ENCODE measurements at places on chromosomes 6 and 20.
A peak's percentile ranks its signal among the peaks of the same experiment; 100 is the strongest.

GRCh38 chr6:78528926-78529325, 338.4 kb upstream of the IRAK1BP1 start:
- no peak for DNase-seq

GRCh38 chr6:21110684-21111083, 482.9 kb upstream of the SOX4 start:
- DNase-seq: no peak

DNA sequence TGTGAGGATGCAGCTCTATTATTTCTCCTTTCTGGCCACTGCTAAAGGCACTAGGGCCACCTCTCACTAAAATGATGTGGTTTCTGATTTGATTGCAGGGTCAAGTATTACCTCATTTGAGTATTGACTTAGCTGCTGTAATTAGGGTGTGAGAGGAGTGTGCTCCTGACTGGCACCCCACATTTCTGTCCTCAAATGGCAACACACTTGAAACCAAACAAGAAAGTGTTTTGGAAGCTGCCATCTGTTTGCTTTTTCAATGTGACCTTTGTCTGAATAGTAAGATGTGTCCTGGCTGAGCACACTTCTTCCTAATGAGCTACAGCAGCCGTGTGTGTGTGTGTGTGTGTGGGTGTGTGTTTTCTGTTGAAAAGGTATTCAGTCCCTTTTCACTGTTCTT, 62.8 kb upstream of the SCP2D1 start:
- no peak for DNase-seq

- no peak for DNase-seq
Measured at GRCh38 chr6:87396595-87397392, 11.0 kb upstream of the CFAP206 start.

GRCh38 chr6:159929819-159930218, 39.0 kb downstream of the MAS1 start:
- no peak for DNase-seq

DNA sequence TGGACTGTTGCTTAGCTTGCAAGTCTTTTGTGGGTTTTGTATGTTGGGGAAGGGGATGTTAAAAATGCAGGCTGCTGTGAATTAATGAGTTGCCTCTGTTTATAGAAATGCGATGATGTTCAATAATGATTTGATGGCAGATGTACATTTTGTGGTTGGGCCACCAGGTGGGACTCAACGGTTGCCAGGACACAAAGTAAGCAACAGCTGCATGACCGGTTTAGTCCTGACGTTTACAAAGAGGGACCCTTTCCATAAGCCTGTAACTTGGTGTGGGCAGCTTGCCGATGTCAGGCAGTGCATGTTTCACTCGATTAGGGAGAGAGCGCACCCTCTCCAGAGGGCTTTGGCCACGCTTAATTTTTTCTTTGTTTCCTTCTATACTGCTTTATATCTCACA, 1.3 kb downstream of the BTBD3 start:
- no peak for DNase-seq

GRCh38 chr6:137094411-137095008, 49.7 kb upstream of the IL20RA start:
- peak; percentile 23 for DNase-seq

GRCh38 chr6:19417713-19418112, 419.5 kb upstream of the ID4 start:
- DNase-seq: no peak

- DNase-seq: no peak
Measured at GRCh38 chr20:51873652-51874051, 71.3 kb upstream of the SALL4 start.

DNA sequence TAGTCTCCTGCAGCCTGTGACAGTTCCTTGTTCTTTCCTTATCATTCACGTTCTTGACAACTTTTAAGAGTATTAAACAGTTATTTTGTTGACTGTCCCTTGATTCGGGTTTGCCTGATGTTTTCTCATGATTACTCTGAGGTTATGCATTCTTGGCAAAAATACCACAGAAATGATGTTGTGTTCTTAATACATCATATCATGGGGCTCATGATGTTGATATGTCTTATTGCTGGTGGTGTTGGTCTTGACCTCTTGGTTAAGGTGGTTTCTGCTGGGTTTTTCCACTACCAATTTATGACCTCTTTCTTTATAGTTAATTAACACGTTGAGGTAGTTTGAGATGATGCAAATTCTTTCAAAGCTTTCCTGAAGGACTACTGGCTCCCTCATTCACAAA, 59.1 kb downstream of the ZHX3 start:
- DNase-seq: no peak

DNA sequence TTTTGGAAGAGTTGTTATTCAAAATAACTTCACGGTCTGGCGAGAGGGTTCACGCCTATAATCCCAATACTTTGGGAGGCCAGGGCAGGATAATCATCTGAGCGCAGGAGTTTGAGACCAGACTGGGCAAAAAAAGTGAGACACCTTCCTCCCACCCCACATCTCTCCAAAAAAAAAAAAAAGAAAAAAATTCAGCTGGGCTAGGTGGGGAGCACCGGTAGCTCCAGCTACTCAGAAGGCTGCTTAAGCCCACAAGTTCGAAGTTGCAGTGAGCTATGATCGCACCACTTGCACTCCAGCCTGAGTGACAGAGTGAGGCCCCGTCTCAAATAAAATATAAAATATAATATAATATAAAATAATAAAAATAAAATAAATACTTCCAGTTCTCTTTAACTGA, 10.4 kb downstream of the OR2B2 start:
- DNase-seq: no peak

DNA sequence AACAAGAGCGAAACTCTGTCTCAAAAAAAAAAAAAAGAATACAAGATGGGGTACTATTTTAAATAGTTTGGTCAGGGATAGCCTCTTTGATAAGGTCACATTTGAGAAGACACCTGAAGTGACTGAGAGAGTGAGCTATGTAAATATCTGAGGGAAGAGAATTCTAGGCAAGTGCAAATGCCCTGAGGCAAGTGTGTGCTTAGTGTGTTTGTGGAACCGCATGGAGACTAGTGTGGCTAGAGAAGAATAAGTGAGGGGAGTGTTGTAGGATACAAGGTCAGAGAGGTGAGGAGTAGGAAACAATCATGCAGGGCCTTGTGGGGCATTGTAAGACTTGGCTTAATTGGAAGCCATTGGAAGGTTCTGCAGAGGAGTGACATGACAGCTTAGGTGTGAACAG, 3.4 kb downstream of the RSPH9 start:
- DNase-seq: no peak

DNA sequence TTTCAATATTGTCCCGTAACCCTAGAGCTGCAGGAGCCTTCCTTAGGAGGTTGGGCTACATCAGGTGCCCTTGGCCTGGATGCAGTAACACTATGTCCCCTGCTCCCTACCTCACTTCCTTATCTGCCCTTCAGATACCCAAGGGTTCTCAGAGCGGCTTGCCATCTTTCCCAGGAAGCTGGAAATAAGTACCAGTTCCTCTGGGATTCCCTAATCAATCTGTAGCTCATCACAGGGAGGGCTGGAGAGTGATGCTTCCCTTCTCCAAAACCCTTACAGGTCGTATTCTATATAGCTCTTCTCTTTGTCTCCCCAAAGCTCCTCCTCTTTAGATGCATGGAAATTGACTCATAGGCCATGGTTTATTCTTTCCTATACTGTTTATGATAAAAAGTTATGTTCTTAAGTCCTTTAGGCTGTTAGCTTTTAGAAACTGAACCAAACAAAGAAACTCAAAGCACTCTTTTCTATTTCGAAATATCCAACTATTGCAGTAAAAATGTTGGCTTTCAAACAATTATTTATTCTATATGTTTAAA, 4.2 kb downstream of the MYCT1 start:
- no peak for DNase-seq

DNA sequence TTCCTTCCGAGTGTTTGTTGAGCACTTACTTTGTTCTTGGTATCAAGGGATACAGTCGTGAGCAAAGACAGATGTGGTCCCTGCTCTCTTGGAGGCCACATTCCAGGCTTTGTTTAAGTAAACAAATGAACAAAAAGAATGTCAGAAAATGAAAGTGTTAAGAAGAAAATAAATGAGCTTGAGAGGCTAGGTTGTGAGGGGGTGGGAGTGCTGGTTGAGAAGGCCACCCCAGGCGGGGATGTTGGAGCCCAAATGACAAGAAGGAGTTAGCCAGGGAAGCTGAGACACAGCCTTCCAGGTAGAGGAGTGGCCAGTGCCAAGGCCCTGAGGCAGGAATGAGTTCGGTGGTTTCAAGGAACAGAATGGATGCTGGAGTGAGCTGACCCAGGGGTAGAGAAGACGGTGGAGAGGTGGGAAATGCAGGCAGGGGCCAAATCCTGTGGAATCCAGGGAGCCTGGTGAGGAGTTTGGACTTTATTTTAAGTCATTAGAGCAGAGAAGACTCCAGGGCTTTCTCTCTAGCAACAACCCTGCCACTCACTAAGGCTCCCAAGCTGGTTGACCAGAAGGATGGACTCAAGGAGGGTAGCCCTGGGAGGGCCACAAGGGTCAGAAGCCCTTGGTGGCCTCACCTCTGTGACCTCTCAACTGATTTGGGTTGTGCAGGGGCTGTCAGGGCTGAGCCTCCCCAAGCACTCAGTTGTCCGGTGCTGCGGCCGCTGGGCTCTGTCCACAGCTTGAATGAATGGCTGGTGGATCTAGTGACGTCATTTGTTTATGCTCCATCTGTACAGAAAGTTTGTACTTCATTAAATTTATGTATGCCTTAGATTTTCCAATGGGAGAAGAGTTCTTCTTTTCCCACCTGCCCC, 66.0 kb upstream of the STX16 start:
- DNase-seq: no peak

GRCh38 chr6:131362070-131362469, 211.0 kb upstream of the ARG1 start:
- no peak for DNase-seq

- no peak for DNase-seq
Measured at GRCh38 chr20:14445902-14446301, 108.5 kb upstream of the FLRT3 start.

DNA sequence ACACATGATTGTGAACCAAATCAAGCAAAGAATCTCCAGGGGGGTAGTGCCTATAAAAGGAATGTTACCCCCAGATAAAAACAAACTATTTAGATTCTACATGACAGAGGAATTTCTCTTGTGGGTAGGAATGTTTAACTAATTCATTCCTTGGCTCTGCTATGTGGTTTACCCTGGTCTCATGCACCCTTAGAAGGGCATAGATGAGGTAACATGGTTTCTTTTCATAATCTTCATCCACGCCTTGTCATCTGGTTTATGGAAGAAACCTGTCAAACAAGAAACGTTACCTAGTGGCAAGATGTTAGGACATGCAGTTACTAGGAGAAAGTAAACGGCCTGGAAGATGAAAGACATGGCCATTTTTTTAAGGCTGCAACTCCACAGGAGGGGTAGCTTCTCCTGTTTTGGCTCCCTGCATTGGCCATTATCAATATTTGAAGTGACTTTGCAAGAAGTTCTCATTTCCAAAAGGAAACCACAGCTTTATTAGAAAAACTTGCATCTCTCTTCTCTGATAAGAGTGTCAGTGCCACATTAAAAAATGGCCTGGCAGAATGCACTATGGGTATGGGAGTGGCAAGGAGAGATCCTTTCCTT, 45.5 kb downstream of the STX11 start:
- no peak for DNase-seq

DNA sequence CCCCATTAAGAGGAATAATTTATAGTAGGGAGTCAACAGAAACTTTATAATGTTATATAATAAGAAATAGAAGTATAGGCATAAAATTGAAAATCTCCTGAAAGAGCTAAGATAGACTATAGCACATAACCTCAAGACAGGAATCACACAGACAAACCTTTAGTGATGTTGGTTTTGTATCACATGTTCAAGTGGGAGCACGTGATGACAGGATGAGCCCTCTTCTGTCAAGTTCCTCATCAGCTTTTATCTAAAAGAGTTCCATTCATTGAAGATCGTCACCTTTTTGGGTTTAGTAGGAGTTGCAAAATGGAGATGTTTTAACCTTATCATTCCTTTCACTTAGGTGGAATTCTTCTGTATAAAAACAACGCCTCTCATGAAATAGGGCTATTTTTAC, 127.0 kb downstream of the MCHR2 start:
- no peak for DNase-seq

DNA sequence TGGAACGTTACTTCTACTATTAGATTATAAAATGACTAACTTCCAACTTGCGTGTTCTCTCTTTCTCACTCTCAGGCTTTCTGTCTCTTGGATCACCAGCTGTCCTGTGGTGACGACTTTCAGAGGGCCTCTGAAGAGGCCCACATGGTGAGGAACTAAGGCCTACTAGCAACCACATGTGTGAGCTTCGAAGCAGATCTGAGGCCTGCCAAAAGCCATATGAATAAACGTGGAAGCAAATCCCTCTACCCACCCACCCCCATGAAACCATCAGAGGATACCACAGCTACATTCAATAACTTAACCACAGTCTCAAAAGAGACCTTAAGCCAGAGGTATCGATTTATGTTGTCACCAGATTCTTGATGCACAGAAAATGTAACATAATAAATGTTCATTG, 13.5 kb upstream of the BMP5 start:
- DNase-seq: no peak

All from stimulated activated CD8-positive, alpha-beta memory T cell treated with anti-CD3 and anti-CD28 coated beads, Interleukin-2, amount 100 ng/mL, for 1 hour (primary cell).